Spinal cord (tissue), 10 donors: ENCODE measurements at places on chromosomes 11 and 22. TPM values are rescaled to one million over a fixed set of nuclear protein-coding genes. Genes with fewer than 3 reads are reported as not detected.

DNA sequence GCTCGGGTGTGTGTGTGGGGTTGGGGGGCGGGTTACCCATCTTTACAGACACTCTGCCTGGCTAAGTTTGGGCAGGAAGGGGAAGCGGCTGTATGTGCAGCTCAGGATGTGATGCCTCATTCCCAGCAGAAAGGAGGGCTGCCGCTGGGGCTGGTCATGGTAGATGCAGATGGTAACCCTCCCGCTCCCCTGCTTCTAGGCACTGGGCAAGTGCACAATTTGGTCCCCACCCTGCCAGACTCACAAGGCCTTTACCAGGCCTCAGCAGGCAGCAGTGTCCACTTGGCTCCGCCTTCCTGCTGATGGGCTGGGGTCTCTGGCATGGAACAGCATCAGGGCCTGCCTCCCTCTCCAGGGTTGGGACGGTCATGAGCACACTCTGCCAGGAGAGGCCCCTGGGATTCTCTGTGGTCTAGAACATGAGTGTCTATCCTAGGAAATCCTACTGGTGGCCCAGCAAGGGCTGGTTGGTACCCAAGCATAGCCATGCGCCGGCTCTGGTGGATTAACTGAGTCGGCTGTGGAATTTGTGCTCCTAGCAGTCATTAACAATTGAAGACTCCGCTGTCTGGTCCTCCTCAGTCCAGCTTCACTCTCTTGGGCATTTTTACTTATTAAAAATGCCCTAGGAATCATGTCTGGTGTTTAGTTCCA, 4.2 kb downstream of the LMO1 start:
- H3K4me1 ChIP-seq = peaks cover 27% of the 10 kb centered on the region
- no peak overlapping the region for H3K4me3 ChIP-seq
- H3K27ac ChIP-seq = no peak overlapping the region
- DNase-seq = no peak

- H3K4me3 ChIP-seq = no peak overlapping the region
- no peaks in the 10 kb centered on the region for H3K27me3 ChIP-seq
- peaks cover 60% of the 10 kb centered on the region for H3K36me3 ChIP-seq
- no peak overlapping the region for H3K27ac ChIP-seq
These were observed 14.0 kb downstream of the C11orf42 start for GRCh38 chr11:6219359-6219758.

- DNase-seq = no peak
- peaks cover 4% of the 10 kb centered on the region for H3K27me3 ChIP-seq
- H3K4me1 ChIP-seq = peaks cover 13% of the 10 kb centered on the region
- peaks cover 3% of the 10 kb centered on the region for H3K36me3 ChIP-seq
- H3K27ac ChIP-seq = peak overlapping the region; percentile 83
These were observed 7.2 kb downstream of the CLMP start for GRCh38 chr11:123187665-123188507.

DNA sequence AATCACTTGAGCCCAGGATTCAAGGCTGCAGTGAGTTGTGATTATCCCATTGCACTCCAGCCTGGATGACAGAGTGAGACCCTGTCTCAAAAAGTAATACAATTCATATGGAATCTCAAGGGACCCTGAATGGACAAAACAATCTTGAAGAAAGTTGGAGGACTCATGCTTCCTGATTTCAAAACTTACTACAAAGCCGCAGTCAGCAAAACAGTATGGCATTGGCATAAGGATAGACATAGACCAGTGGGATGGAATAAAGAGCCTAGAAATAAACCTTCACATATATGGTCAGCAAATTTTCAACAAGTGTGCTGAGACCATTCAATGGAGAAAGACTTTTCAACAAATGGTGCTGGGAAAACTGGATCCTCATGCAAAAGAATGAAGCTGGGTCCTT, 2.5 kb downstream of the SELENOO start:
- peaks cover 53% of the 10 kb centered on the region for H3K36me3 ChIP-seq
- no peaks in the 10 kb centered on the region for H3K27me3 ChIP-seq
- no peak overlapping the region for H3K27ac ChIP-seq
- H3K4me1 ChIP-seq = peaks cover 30% of the 10 kb centered on the region
- DNase-seq = no peak

GRCh38 chr22:45237065-45237990, 3.4 kb downstream of the KIAA0930 start:
- H3K27me3 ChIP-seq = no peaks in the 10 kb centered on the region
- H3K4me1 ChIP-seq = peaks cover 71% of the 10 kb centered on the region
- peaks cover 45% of the 10 kb centered on the region for H3K36me3 ChIP-seq
- no peak overlapping the region for H3K4me3 ChIP-seq

- H3K27ac ChIP-seq = no peak overlapping the region
- DNase-seq = no peak
- H3K4me1 ChIP-seq = peaks cover 24% of the 10 kb centered on the region
These were observed 66.9 kb downstream of the TBC1D22A start for GRCh38 chr22:46829117-46829891.

DNA sequence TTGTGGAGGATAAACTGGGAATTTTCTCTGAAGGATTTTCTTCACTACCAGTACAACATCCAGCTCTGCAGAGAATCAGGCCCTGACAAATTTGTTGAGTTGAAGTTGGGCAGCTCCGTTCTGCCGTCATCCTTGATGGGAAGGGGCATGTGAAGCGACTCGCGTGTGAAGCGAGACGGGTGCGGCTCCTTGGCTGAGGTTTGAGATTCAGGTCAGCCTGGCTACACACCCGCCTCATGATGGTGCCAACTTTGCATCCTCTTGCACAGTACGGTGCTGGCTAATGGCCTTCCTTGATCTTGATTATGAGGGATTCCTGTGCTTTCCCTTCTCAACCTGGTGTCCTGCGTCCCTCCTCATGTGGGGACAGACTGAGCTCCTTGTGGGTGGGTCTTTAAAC, 19.7 kb upstream of the CDC42EP2 start:
- H3K36me3 ChIP-seq = peaks cover 34% of the 10 kb centered on the region
- no peak overlapping the region for H3K27ac ChIP-seq
- H3K4me1 ChIP-seq = peaks cover 39% of the 10 kb centered on the region
- H3K27me3 ChIP-seq = no peaks in the 10 kb centered on the region

DNA sequence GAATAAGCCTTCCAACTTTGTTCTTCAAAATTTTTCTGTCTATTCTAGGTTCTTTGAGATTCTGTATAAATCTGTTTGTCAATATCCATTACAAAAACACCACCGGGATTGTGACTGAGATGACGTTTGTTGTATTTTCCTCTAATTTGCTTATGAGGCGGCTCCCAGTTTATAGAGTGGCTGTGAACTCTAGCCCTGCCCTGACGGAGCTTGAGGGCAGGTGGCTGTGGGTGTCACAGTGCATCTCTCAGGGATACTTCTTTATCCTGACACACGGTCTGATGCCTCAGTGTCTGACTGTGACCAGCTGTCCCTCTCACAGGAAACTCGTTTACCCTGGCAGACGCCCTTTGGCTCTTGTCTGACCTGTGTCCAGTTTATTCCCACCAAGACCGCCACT, 53.7 kb upstream of the ATXN10 start:
- H3K4me3 ChIP-seq = no peak overlapping the region
- H3K36me3 ChIP-seq = no peaks in the 10 kb centered on the region
- no peaks in the 10 kb centered on the region for H3K27me3 ChIP-seq
- DNase-seq = no peak
- peaks cover 6% of the 10 kb centered on the region for H3K4me1 ChIP-seq
- H3K27ac ChIP-seq = no peak overlapping the region

GRCh38 chr22:30287648-30288418, 1.5 kb downstream of the CASTOR1 start:
- H3K27ac ChIP-seq = peak overlapping the region; percentile 88
- no peaks in the 10 kb centered on the region for H3K27me3 ChIP-seq
- H3K36me3 ChIP-seq = peaks cover 57% of the 10 kb centered on the region
- H3K4me1 ChIP-seq = peaks cover 47% of the 10 kb centered on the region
- peak overlapping the region; percentile 74 for H3K4me3 ChIP-seq

THAP7 gene
- 37.2 TPM for total RNA-seq

BTG4 gene
- total RNA-seq = 0.39 TPM

CST6 gene
- not detected for total RNA-seq

FADS2 gene
- 125 TPM for total RNA-seq
